Hepatic stellate cell (primary cell): ENCODE measurements at places on chromosomes 2 and 18.

- DNase-seq, result peak; percentile 29
Measured at GRCh38 chr18:24497031-24497754, 36.8 kb downstream of the HRH4 start.

DNA sequence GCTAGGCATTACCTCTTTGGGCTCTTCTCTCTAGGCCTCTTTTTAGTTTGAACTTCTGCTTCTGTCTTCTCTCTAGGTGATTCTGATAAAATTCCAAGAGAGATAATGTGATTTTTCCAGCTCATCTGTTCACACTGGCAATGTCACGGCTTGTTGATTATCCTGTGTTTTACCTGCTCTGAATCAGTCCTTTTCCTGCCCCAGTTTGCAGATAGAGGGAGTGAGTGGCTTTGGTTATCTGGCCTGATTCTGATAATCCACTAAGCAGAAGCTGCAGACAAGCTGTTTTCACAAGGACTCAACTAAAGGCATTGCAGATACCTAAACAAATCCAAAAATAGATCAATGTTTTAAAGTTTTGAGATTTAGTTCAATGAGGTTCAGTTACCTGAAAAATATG, 111.9 kb downstream of the DCC start:
- no peak for DNase-seq

- no peak for DNase-seq
Measured at GRCh38 chr2:170088776-170089175, 89.2 kb upstream of the MYO3B start.

GRCh38 chr2:16525265-16525887, 140.3 kb downstream of the CYRIA start:
- DNase-seq, result no peak

DNA sequence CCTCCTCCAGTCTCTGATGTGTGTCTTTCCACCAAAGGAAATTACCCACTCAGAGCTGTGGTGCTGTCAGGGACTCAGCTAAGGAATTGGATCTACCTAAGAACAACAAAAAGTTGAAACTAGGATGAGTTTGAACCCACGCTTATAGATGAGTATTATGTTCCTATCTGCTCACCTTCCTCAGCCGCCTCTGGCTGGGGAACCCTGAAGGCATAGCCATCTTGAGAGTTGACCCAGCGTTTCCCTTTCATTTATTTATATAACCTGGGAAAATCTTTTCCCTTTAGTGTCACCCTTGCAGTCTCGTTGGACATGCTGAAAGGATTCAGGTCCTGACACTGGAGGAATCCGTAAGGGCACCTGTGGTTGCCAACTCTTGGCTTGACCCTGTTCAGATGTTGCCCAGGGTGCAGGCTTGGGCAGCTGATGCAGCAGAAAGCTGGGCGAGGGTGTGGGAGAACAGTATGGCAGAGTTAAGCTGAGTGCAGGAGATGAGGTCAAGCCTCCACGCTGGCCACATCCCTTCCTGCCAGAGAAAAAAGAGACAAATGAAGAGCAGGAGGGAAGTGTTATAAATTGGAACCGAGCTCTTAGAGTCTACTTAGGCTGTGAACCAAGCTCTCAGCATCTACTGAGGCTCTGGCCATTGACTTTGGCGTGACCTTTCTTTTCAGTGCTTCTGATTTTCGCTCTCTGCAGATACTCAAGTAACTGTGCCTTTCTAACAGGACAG, 1.9 kb downstream of the CDH20 start:
- no peak for DNase-seq

DNA sequence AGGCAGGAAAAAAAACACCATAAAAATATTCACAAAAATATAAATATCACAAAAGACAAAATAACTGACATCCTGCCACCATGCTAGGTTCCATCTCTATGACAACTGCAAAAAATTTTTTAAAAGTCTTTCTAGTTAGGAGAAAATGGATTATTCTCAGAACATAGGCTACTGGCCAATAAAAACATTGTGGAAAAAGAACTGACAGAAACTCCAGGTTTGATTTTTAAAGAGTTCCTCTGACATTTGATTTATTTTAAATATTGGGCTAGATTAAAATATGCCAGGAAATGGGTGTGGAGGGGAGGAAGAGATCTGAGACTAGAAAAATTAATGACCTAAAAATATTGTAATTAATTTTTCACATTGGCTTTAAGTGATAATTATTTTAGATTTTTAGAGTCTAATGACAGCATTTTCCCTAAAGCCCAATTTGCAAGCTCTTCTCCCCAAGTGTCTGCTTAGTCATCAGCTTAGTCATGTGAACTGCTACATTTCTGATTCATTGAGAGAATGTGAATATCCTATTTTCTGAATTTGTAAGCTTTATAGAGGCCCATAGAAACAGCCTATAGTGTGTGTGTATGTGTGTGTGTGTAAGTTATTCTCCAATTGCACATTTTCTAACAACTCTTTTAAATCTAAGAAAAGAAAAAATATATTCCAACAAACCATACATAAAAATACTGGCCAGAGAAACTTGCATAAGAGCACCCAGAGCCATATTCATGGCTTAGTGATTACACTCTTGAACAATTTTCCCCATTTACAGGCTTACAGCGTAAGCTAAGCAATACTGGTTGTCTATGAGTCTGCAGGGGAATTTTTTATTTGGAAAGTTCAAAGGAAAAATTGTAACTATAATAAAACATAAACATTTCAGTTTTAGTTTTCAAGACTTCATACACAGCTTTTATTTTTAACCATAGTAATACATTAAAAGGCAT, 48.4 kb downstream of the TMEFF2 start:
- no peak for DNase-seq

- no peak for DNase-seq
Measured at GRCh38 chr2:30888852-30889409, 81.7 kb upstream of the CAPN13 start.

GRCh38 chr2:44562737-44563136, 201.0 kb downstream of the CAMKMT start:
- DNase-seq, result no peak

- no peak for DNase-seq
Measured at GRCh38 chr18:27202741-27203140, 17.6 kb upstream of the CHST9 start.

DNA sequence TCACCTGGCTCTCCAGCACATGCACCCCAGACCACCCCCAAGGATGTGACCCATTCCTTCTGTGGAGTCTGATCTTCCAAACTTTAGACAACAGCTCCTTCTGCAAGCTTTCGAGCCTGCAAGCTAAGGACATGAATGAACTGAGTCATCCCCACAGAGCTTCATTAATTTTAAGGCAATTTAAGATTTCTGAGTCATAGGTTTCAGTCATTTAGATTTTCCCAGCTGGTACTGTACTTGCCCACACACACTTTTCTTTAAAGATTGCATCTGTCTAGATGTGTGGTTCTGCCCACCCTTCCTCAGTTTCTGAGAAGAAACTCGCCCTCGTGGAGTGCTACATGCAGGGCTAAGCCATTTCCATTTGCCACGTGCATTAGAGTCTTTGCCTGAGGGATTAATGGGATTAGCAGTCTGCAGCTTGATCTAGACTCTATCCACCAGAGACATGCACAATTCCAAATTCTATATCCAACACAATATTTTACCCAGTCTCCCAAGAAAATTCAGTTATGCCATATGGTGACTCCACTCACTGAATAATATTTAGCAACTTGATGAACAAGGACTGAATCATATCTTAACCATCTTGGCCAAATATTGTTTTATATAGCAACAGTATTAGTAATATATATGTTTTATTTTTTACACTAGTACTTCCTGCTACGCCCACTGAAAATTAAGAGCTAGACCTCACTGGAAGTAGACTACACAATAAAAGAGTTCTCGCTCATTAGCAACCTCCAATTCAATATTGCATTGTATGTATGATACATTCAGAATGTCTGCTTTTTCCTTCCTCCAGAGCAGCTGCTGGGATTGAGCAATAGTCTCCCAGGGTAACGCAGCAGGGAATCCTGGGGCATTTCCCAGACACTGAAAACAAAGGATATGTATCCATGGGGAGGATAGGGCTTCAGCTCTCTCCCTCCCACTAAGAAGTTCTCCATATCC, 14.3 kb upstream of the TRIB2 start:
- no peak for DNase-seq

DNA sequence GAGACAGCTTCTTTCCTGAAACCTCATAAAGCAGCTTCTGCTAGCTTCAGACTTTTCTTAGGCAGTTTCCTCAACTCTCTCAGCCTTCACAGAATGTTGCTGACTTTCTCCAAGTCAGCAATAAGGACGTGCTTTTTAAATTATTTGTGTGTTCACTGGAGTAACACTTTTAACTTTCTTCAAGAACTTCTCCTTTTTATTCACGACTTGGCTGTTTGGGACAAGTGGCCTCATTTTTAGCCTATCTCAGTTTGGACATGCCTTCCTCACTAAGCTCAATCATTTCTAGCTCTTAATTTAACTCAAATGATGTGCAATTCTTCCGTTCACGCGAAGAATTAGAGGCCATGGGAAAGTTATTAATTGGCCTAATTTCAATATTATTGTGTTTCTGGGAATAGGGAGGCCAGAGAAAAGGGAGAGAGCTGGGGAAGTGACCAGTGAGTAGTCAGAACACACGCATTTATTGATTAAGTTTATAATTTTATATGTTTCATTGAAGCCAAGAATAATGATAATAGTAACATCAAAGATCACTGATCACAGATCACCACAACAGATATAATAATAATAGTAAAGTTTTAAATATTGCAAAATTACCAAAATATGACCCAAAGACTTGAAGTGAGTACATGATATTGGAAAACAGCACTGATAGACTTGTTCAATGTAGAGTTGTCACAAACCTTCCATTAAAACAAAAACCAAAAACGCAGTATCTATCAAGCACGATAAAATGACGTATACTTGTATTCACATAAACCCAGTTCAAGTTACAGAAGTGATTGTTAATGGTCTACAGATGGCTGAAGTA, 4.8 kb downstream of the REG1A start:
- no peak for DNase-seq
